ENCODE measurements at places on chromosomes 13 and 19.

GRCh38 chr19:51293571-51294210 lies 17.8 kb upstream of the IGLON5 start:
- DNase-seq, result no peak

DNA sequence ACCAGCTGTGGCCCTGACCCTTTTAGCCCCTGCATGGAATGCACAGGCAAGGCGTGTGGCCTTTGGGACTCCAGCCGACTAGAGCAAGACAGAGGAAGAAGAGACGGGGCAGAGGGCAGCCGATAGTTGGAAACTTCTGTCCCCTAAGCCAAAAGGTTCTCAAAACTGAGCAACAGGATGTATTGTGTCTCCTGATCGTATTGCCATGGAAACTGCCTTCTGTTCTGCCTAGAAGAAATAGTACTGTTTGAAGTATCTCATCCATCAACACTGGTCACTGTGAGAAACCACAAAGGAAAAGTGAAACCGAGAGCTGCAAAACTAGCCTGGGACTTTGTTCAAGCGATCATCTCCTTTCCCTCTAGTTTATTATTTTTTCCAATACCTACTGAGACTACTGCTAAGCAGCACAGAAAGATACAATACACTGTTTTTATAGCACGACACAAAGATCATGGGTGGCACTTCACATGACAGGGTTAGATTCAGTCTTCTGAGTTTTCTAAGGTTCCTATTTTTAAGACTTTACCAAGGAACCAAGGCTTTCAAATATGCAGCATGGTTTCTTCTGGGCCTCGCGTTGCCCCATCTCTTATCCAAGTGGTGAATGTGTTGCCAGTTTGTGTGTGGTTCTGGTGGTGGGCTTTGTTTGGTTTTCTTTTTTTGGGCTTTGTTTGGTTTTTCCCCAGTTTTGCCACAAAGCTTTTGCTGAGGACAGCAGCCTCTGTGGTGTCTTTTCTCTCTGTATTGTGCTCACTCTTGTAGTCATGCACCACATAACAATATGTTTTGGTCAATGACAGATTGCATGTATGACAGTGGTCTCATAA lies 49.3 kb upstream of the GPR183 start:
- peak; percentile 75 for DNase-seq

GRCh38 chr19:17385878-17386611 lies 8.0 kb downstream of the CCDC194 start:
- DNase-seq, result peak; percentile 81

- no peak for DNase-seq
These were observed 22.1 kb downstream of the VASP start for GRCh38 chr19:45529420-45529785.

- no peak for DNase-seq
These were observed 208.8 kb downstream of the SLITRK6 start for GRCh38 chr13:85590231-85590931.

- no peak for DNase-seq
These were observed 4.8 kb upstream of the ECH1 start for GRCh38 chr19:38836159-38836982.
